ENCODE measurements at places on chromosomes 3 and 15. TPM values are rescaled to one million over a fixed set of nuclear protein-coding genes. Genes with fewer than 3 reads are reported as not detected.

GRCh38 chr3:97278506-97278905 lies 464.1 kb downstream of the EPHA6 start:
- no peak for DNase-seq

WDR76 gene
- total RNA-seq, result 68.3 TPM

LTF gene
- total RNA-seq, result not detected

MST1R gene
- 2.9 TPM for total RNA-seq

DNA sequence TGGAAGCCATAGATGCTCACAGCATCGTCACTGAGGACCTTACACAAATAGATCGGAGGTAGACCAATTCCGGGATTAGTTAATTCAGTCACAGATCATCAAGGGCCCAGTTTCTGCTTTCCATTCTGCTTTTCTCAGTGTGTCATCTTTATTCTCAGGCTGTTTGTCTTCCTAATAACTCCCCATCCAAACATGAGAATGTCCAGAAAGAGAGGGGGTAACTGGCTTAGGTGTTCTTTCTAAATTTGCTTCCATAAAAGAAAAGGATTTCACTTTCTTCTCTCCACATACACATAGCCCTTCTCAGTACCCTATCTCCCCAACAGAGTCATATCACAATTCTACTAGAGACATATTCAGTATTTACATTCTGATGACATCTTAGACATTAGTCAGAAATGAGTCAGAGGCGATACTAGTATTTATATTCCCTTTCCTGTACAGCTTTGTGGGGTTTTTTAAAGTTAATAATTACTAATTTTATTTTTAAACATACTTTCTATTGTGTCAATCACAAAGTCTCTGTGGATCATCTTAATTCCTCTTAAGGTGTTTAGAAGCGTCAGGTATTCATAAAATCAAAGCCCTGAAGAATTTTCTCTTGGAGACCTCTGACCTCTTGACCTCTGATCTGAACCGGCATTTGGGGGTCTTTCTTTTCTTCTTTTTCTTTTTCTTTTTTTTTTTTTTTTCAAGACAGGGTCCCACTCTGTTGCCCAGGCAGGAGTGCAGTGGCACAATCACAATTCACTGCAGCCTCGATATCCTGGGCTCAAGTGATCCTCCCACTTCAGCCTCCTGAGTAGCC lies 24.3 kb upstream of the IL12A start:
- DNase-seq, result no peak

GNB4 gene
- 6.2 TPM for total RNA-seq

DNA sequence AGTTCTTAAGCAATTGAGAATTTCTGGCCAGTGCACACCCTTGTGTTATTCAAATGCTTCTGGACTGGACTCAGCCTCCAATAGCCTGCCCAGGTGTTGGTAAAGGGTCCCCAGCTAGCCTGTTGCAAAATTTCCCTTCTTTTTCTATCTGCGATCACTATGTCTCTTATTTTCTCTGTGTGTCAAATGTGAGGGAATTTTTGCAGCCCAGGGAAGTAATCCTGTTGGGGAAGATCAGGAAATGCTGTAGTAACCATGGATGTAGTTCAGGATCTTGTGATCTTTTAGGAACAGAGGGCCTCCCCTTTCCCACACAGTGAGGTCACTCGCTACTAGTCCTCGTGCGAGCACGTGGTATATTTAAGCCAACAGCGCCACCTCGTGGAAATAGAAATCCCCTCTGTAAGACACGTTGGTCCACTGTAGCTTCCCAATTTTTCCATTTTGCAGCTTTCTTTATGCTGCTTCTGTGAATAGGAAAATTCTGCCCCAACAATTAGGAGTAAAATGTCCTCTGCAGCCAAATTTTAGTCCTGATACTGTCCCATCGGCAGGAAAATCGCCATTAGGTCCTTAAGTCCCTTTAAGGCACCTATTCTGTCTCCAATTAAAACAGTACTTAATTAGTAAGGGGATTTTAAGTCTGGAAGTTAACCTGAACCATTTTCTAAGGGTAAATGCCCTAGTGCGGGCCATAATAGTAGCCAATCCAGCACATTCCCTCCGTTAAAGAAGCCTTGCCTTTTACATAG lies 4.0 kb upstream of the SMCO1 start:
- DNase-seq, result peak; percentile 42

- no peak for DNase-seq
Observed at GRCh38 chr15:80483725-80484161, 79.6 kb downstream of the ARNT2 start.

DPPA4 gene
- total RNA-seq, result not detected
